Gastroesophageal sphincter (tissue), 4 donors: ENCODE measurements at places on chromosomes 12 and 14.

DNA sequence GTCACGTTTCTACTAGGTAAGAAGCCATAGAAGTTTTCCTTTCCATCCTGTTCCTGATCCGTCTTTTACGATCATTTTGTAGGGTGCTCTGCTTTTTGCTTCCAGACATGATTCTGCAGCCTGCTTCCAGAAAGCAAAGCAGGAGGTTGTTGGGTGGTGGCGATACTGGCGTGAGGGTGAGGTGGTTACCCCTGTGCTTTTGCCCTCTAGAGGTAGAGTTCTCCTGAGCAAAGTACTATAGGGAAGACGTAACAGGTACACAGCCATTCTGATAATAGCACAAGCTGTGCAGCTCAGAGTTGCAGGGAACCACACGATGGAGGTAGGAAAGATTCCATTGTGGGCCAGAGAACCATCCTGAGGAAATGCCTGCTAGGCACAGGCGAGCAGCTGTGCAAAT lies 186.0 kb downstream of the PAH start:
- ATAC-seq = no peak

- no peak for ATAC-seq
These were observed 3.6 kb downstream of the TNS2 start for GRCh38 chr12:53053218-53054111.

- ATAC-seq = no peak
These were observed 74.4 kb downstream of the POLR3B start for GRCh38 chr12:106431839-106432411.

DNA sequence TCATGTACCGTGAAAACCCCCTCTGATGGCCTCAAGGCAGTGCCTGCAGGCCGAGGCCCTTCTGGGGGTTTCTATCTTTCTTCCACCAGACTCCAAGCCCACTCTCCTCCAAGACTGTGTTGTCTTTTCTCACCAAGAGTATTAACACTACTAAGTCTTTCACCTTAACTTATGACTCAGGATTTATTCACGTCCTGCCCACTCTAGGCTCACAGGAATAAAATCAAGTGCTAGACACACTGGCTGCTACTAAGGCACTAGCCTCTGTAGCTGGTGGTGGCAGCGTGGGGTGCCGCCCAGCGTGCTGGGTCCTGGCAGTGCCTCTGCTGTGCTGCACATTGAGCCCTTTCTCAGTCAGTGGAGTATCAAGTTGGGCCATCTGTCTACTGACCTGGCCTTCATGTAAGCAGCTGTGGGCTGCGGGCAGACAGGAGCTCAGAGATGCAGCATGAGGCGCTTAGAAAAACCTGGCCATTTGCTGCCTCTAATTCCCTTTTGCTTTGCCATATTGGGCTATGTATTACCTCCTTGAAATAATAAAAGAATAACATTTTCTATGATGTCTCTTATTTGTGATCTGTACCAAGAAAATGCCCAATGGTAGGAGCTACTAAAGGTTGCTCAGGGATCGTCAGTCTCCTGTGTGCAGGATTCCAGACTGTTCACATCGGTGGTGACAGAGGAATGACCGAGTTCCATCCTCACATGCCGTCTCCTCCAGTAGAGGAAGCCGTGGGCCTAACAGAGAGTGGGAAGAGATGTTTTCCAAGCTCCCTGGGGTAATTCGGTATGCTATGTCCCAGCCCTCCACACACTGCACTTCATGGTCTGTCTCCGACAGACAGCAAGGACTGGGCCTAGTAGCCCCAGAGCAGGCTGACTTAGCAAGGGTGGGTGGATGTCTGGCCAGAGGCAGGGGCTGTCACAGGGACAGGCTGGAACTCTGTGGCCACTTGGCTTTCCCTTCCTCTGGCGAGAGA lies 39.9 kb downstream of the MAX start:
- ATAC-seq = no peak

GRCh38 chr14:68364792-68365192 lies 428.1 kb downstream of the ZFP36L1 start:
- ATAC-seq = no peak

DNA sequence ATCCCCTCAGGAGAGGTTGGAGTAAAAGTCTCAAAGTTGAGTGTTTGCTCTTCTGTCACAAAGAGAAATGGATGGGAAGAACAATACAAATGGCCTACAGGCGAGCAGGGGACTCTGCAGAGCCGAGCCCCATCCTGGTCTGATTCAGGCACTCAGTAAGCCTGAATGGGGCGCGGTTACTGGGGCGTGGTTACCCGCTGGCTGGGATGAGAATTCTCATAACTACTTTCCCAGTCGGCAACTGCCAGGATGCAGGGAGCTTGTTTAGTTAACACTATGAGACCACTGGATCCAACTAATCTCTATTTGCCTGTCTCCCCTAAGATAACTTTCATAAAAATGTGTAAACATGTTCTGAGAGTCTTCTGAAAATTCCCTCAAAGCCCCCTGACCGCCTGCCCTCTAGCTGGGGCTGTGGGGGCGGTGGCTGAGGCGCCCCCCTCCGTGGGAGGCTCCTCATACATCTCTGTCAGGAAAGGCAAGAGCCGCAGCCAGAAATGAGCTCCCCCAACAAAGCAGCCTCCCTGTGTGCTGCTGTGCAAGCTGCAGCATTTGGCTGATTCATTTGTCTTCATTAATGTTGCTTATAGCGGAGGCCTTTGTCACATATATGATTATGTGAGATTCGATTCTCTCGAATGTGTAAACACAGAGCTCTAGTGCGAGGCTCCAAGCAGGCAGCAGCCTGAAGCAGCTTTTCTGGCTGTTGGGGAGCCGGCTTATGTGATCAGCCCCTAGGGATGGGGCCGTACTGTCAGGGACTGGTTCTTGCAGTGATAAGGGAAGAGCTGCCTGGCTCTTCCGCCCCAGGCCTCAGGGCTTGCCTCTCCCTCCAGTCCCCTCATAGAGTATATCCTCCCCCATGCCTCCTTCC lies 126.1 kb upstream of the ARHGAP5 start:
- ATAC-seq = peak; percentile 73
